ENCODE measurements at places on chromosomes 4 and X.

GRCh38 chr4:125482822-125483221, 168.1 kb downstream of the FAT4 start:
- no peak for DNase-seq

DNA sequence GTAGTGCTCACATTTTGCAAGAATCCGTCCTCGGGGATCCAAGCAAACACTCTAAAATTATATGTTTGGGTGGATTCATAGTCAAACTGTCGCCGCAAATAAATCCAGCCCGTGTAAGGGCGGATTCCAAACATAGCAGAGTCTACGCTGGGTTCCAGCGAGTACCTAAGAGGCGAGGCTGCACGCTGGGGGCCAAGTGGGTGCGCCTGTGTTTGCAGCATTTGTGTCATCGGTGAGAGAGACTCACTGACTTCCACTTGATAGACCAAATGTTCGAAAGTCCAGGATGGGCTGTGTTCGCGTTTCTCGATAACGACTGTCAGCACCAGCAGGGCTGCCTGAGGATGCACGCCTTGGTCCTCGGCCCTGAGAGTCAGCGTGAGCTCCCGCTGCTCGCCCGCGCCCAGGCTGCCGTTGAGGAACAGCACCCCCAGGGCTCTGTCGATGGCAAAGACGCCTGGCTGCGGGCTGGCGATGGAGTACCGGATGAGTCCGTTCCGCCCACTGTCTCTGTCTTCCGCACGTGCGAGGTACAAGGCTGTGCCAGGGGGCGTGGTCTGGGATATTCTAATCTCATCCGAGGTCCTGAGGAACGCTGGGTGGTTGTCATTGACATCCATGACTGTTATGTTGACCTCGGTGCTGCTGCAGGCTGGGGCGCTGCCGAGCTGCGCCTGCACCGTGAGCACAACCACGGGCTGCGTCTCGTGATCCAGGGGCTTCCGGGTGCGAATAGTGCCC, 158.7 kb downstream of the DCHS2 start:
- peak; percentile 53 for DNase-seq

DNA sequence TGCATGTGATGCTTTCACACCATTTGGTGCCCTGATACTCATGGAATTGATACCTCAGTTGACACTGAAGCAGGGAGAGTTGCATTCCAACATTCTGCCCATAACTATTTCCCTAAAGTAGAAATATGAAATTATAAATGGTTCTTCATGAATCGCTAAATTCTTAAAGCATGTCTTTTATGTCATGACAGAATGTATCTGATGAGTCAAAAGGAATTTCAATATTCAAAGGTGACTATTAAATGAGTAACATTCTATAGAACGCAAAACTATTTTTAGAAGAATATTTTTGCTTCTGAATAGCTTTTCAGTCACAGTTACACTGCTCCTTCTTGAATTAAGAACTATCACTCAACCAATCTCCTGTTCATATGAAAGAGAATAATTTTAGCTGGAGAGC, 152.8 kb downstream of the ADGRA3 start:
- DNase-seq, result no peak

DNA sequence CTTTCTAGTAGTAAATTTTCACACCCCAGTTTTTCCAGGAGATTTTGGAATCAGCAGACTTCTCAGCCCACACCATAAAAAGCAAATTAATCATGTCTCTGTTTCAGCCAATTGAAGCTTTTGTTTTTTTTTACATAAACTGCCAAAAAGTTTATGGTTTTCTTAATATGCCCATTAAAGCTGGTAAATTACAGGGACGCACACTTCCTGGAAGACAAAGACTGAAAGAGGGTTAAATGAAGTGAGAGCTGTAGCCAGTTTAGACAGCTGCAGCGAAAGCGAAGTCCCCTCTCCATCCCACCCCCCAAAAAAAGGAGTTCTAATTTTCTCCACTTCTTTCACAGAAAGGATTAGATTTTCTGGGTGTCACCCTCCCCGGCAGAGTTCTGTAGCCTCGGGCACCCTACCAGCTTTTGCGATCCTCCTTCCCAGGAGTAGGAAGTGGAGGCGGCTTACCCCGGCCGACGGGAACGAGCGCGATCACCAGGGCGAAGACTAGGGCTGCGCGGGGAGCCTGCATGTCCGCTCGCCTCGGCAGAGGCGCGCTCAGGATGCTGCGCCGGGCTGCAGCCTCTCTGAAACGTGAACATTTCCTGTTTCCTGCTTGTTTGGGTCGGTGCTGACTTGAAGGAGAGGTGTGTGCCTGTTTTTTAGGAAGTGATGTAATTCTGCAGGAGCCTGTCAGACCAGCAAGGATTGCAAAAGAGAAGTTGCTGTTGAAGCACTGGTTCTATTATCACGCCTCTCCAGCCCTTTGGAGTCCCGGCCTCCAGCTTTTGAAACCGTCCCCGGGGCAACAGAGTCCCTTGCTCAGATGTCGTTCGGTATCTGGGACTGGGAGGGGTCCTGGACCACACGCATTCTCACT, at the start of gene TMEM154:
Gene TMEM154 (minus strand): TSS at position 584 of the 868 bp plus-strand sequence. CDS start 64 bp downstream, at position 520.
- DNase-seq, result peak; percentile 71

- DNase-seq, result no peak
Measured at GRCh38 chr4:77178560-77178959, 21.6 kb downstream of the CCNG2 start.

GRCh38 chrX:110060846-110061537, 58.1 kb downstream of the TMEM164 start:
- DNase-seq, result no peak

DNA sequence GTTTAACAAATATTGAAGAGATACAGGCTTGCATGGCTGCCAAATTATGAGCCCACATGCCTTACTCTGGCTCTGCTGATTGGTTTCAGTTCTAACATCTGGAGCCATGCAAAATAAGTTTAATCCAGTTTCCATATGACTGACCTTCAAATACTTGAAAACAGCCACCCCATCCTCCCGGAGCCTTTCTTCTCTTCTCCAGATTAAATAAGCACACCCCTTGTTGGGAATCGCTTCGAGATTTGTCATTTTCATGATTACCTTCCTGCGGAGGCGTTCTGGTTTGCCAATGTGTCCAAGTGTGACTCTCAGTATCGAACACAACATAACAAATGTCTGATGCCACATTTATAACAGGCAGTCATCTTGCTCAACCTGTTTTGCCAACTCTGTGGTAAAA, 101.6 kb upstream of the JADE1 start:
- no peak for DNase-seq

DNA sequence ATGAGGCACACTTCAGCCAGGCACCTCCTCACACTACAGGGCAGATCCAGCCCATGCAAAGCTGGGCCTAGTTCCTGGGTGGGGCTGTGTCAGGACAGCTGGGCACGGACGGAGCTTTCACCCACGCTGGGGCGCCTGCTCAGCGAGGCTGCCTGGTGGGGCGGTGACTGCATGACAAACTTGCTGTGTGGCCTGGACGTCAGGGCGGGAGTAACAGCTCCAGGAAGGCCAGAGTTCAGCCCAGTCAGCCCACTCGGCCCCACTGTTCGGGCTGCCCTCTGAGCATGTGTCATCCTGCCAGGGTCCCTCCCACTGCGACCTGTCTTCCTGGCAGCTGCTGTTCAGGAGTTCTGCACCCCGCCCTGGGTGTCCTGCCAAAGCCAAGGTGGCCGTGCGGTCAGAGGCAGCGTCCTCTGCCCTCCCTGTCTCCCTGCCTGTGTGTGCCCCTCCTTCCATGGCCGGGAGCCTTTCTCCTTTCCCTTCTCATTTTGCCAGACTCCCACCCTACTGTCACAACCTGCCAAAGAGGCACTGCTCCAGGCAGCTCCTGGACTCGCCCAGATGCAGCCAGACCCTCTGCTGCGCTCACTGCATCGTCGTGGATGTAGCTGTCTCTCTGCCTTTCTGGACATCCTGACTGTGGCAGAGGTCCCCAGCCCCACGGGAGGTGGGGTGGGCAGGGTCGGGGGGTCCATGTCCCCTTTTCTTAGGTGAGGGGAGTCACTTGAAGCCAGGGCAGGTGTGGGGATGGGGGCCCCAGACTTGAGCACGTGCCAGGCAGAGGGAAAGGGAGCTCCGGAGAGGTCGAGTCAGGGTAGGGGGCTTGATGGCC, 33.0 kb upstream of the KIAA0232 start:
- DNase-seq, result peak; percentile 46

DNA sequence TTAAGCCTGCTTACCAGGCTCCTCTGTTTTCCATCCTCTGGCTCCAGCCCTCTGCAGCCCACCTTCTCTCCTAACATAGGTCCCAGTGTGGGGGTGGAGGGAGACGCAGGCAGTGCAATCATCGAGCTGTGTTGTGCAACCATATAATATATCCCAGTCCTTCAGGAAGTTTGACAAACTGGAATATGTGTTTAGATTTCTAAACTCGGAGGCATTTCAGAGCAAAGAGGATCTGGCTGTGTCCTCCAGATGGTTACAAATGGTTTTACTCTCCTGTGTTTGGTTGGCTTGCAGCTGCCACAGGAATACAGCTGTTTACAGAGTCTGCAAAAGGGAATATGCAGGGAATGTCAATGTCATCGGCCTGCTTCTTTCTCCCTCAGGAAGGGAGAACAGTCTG, 195.3 kb upstream of the LNX1 start:
- no peak for DNase-seq

GRCh38 chrX:41932885-41933284, 9.5 kb upstream of the CASK start:
- DNase-seq, result no peak

GRCh38 chr4:56995525-56995924, 16.8 kb downstream of the POLR2B start:
- peak; percentile 3 for DNase-seq

All from right kidney (tissue), 9 donors.